ENCODE measurements at places on chromosomes 2 and 18.
A peak's percentile ranks its signal among the peaks of the same experiment; 100 is the strongest.

DNA sequence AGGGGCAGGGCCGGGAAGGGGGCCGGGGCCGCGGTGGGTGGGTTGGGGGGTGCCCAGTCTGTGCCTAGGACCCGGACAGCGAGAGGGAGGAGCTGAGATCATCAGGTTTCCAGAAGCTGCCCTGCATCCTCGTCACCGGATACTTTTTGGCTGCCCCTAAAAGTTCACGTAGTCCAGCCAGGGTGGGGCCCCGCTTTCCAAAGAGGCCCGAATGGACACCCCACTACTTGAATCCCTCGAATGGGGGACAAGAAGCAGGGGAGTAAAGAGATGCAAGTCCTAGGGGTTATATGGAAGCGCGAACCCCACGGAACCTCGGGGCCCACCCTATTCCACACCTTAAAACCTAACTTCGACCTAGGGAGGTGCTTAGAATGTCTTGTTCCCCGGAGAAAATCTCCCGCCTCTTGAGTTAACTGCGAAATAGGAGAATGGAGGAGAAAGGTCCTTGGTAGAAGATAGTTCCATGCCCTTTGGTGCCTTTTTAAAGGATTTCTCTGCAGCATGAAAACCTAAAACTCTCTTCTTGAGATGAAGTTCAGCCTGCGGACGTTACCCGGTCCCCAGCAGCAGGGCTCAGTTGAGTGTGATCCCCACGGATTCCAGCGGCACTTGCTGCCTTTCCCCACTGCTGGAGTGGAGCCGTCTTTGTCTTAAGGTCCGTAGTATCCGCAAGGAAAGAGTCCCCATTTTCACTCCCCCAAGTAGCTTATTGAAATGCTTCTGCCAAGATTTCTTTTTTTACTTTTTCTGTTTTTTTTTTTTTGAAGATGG, 2.1 kb upstream of the RNF152 start:
- no peak for DNase-seq

DNA sequence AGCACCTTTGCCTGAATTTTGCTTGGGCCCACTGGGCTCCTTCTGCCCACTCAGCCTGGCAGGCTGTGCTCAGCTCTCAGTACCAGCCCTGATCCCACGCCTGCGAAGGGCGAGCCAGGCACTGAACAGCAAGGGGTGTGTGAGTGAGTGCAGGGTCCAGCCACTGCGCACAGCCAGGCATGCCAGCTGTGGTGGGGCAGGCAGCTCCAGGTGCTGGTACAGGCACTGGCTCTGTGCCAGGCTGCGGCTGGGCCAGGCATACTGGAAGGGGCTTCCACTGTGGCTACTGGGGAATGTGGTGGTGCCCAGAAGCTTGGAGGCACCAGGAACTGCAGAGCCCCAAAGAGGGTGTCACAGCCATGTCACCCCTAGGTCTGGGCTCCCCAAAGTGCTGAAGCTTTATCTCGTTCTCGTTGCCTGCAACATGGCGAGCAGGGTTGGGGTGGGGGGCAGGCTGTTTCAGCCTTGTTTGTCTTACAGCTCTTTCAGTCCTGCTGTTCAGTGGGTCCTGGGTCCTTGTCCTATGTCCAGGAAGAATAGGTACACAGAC, 8.8 kb downstream of the DYSF start:
- DNase-seq = no peak

DNA sequence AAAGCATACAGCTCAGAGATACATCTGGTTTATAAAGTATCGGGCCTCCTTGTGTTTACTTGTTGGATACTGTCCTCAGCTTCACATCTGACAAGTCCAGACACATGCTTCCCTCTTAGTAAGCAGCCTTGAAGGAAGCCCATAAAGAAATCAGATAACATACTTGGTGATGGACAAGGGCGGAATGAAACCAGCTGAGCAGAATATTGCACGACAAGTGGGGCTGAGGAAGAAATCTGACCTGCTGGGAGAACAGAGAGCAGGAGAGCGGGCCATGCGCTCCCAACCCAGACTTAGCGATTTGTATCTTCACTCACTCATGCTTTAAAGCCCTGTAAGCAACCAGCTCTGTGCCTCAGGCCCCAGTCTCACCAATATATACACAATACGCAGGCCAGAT, 208.4 kb downstream of the CDH20 start:
- DNase-seq = no peak

- DNase-seq = no peak
Measured at GRCh38 chr18:3411854-3412268, 38.1 kb upstream of the TGIF1 start.

- no peak for DNase-seq
Measured at GRCh38 chr2:11581124-11581796, 47.4 kb downstream of the GREB1 start.

- peak; percentile 59 for DNase-seq
Measured at GRCh38 chr18:8389391-8390340, 219.6 kb upstream of the RAB12 start.

GRCh38 chr2:39638581-39638980, 27.1 kb upstream of the TMEM178A start:
- DNase-seq = no peak

GRCh38 chr2:240963065-240963867, 35.2 kb upstream of the SNED1 start:
- no peak for DNase-seq

GRCh38 chr2:144208924-144209323, 311.0 kb downstream of the ZEB2 start:
- no peak for DNase-seq

DNA sequence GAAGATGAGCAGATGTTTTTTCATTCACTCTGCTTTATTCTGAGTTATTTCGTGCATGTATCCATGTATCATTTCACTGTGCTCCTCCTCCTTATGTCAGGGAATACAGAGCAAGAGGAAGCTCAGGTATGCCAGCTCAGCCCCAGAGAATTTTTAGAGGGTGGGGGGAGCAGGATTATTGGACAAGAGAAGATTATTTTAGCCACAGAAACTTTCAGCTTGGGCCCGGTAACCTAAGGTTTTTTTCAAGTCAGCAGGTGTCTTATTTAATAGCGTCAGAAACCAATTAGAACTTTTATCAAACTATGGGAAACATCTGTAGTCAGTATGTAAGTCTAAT, 232.9 kb upstream of the SIX3 start:
- no peak for DNase-seq

- DNase-seq = no peak
Measured at GRCh38 chr18:34738175-34738894, 28.2 kb downstream of the DTNA start.

GRCh38 chr2:217722883-217723472, 279.8 kb downstream of the TNS1 start:
- DNase-seq = no peak

GRCh38 chr2:232276733-232277313, 101.7 kb upstream of the ALPP start:
- DNase-seq = no peak

- DNase-seq = no peak
Measured at GRCh38 chr2:69559442-69560146, 83.9 kb downstream of the AAK1 start.

DNA sequence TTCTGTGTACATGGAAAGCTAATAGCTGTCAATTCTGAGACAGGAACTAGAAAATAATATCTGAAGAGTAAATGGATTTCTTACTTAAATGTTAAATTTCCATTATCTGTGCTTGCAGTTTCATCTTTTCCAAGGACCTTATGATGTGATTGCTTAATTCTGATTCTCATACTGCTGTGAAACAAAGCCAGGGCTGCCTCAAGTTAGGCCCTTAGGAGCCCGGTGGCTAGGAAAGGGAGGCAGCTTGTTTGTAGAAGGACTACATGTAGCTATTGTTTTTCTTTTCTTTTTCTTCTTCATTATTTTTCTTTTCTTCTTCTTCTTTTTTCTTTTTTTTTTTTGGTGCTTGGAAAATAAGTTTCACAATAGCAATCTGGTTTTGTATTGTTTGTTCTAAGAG, 50.5 kb downstream of the XRCC5 start:
- DNase-seq = no peak

All from putamen (tissue), 1 donor.